ENCODE measurements at places on chromosomes 11 and 22. TPM values are rescaled to one million over a fixed set of nuclear protein-coding genes. Genes with fewer than 3 reads are reported as not detected.

SLC15A3 gene
- total RNA-seq = not detected

MMP8 gene
- not detected for total RNA-seq

RTN3 gene
- 103 TPM for total RNA-seq

NADSYN1 gene
- total RNA-seq = 43.0 TPM

RIC3 gene
- total RNA-seq = 2.8 TPM

SCO2 gene
- 6.4 TPM for total RNA-seq

FGF19 gene
- 0.12 TPM for total RNA-seq

WNT11 gene
- 1.6 TPM for total RNA-seq

CASP4 gene
- 3.8 TPM for total RNA-seq

MGAT3 gene
- 0.91 TPM for total RNA-seq

KCTD17 gene
- total RNA-seq = 25.9 TPM

KCNJ5 gene
- total RNA-seq = not detected

CRACR2B gene
- total RNA-seq = 6.3 TPM

OR8H2 gene
- total RNA-seq = not detected

NEFH gene
- 0.16 TPM for total RNA-seq

OR51B2 gene
- not detected for total RNA-seq

SPTBN2 gene
- 15.1 TPM for total RNA-seq

MN1 gene
- 2.7 TPM for total RNA-seq

HSPB2 gene
- not detected for total RNA-seq

TRAPPC4 gene
- 57.8 TPM for total RNA-seq

GUCY1A2 gene
- total RNA-seq = 0.05 TPM

SERPIND1 gene
- not detected for total RNA-seq

PGA3 gene
- total RNA-seq = not detected

PRDM10 gene
- total RNA-seq = 1.3 TPM

Data from A549 treated with Hydrocortisone at 1 μM for 4 hours (cell line).